RKO (cell line): ENCODE measurements at places on chromosomes 2 and 18.

DNA sequence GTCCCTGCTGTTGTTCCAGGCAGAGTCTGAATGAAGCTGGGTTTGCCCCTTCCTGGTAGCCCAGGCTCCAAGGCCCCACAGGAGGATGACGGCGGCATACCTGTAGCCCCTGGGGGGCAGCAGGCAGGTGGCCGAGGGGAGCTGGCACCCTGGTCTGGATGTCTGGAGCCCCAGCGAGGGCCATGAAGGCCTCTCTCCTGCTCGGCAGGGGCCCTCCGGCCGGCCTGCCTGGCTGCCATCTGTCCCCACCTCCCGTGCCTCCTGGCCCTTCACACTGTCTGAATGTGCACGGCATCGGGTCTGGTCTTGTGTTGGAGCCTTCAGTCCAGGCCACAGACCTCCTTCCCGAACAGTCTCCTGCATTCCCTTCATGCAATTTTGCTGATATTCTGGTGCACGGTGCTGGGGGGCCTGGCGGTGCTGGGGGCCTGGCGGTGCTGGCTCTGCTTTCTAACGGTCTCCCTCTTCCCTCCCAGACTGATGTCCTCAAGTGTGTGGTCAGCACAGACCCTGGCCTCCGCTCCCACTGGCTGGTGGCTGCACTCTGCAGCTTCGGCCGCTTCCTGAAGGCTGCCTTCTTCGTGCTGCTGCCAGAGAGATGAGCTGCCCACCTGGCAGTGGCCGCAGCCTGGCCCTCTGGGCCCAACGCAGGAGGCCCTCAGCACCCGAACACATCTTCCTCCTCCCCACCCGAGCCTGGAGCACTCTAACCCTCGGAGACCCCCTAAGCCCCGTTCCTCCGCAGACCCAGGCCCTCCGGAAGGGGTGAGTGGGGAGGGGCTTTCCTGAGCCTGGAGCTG is 13.5 kb downstream of the BOK start:
- no peak for DNase-seq

GRCh38 chr2:40257340-40258134 is 194.4 kb downstream of the SLC8A1 start:
- no peak for DNase-seq

DNA sequence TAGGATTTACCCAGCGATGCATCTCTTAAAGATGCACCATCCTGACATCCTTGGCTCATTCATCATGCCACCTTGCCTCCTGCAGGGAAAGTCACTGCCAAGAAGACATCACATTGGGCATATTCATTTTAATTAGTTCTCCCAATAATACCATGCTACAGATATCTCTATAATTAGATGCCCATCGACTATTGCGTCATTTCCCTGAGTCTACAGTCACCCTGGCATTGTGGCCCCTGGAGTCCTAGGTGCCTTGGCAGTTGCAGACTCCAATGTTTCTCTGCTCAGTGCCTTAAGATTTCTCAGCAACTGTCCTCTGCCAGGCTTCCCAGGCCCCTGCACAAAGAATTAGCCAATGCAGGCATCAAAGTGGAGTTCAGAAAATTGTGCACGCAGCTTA is 32.6 kb downstream of the RDH14 start:
- no peak for DNase-seq

DNA sequence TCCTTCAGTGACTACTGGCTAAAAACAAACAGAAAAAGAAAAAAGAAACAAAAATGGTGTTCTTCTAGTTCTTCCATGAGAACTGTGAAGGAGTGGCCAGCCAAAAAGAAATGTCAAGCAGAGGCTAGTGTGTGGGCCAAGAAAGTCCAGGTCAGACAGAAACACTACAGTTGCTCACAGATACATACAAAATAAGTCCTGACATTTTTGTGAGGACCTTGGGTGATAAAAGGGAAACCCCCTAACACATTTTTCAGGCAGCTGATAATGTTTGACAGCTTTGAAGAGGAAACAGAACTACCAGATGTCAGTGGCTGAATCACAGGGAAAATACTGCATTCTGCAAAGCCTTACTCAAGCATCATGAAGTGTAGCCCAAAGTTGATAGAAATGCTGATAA is 28.1 kb downstream of the ARHGAP25 start:
- no peak for DNase-seq

GRCh38 chr2:136191041-136191440 is 73.1 kb upstream of the CXCR4 start:
- DNase-seq: no peak

GRCh38 chr2:120716641-120717585 is 18.8 kb upstream of the GLI2 start:
- DNase-seq: no peak

DNA sequence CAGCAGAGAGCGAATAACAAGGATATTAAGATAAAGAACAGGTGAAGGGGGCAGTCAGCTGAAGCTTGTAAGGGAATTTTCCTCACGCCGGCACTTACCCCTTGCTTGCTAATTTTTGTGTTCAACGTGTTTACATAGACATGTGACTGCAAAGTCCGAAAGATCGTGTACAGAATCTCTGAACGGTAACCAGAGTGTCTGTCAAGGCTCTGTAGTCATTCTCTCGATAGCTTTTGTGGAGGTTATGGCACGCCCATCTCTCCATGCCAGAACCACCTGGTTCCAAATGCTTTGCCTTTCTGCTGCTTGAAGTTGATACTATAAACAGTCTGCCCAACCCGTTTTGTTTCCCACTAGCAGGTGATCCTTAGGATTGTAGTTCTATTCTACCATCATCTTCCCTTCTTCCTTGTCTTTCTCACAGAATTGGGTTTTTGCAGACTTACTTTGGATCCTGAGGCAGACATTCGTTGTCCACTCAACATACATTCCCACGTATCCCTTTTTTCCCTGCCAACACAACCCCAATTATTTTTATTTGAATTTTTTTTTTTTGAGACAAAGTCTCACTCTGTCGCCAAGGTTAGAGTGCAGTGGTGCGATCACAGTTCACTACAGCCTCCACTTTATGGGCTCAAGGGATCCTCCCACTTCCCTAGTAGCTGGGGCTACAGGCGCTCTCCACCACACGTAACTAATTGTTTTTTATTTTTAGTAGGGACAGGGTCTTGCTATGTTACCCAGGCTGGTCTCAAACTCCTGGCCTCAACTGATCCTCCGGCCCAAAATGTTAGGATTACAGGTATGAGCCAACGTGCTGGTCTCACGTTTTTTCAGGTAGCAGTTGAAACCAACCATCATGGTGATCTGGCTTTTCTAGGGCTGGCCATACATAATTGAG is 1.3 kb upstream of the USP34 start:
- peak; percentile 62 for DNase-seq

DNA sequence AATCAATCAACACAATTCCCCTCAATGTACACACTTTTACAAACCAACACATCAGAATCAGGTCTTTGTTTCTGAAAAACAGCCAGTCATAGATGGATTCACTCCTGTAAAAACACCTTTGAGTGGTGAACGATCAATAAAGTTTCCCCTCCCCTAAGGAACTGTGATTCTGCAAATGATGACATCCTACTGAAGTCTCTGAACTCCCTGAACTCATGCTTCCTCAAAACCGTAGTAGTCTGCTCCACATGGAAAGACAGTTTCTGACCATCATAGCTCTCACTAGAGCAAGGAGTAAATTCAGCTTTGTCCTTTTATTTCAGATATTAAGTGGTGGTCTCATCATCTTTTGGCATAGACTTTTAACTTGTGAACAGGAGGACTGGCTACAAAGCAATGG is 43.5 kb upstream of the ACTR3 start:
- DNase-seq: no peak

- DNase-seq: no peak
Observed at GRCh38 chr2:59694176-59694575, 859.3 kb downstream of the BCL11A start.

- DNase-seq: no peak
Observed at GRCh38 chr2:148896136-148896535, 21.1 kb downstream of the KIF5C start.
